ENCODE measurements at places on chromosomes 1 and 21.

GRCh38 chr1:24966724-24967346 is 36.8 kb upstream of the RUNX3 start:
- no peak for DNase-seq

- no peak for DNase-seq
These were observed 337.2 kb downstream of the LTN1 start for GRCh38 chr21:28655471-28655870.

GRCh38 chr1:232207073-232207866 is 422.7 kb downstream of the SIPA1L2 start:
- no peak for DNase-seq

- no peak for DNase-seq
These were observed 108.3 kb upstream of the USH2A start for GRCh38 chr1:216531263-216532239.

- no peak for DNase-seq
These were observed 38.5 kb downstream of the MTR start for GRCh38 chr1:236833575-236833974.

- DNase-seq: no peak
These were observed 19.7 kb downstream of the KPNA6 start for GRCh38 chr1:32127409-32128198.

- DNase-seq: no peak
These were observed 81.4 kb downstream of the RUNX1 start for GRCh38 chr21:34967509-34968289.

- no peak for DNase-seq
These were observed 4.9 kb upstream of the BACE2 start for GRCh38 chr21:41163091-41163490.

DNA sequence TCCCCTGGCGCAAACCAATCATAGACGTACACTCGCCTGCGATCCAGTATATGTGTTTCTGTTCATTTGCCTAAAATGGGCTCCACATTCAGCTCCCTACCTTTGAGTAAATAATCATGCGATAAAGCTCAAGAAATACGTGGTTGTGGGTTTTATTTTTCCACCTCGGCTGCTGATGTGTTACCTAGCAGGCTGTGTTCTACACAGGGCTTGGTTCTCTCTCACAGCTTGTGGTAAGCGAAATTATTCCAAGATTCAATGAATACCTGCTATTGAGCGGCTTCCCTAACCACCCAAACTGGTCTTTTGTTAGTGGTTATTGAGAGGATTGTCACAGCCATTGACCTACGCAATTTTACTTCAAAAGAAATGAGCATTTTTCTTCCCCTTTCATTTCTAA is 180.2 kb downstream of the PBX1 start:
- DNase-seq: no peak

DNA sequence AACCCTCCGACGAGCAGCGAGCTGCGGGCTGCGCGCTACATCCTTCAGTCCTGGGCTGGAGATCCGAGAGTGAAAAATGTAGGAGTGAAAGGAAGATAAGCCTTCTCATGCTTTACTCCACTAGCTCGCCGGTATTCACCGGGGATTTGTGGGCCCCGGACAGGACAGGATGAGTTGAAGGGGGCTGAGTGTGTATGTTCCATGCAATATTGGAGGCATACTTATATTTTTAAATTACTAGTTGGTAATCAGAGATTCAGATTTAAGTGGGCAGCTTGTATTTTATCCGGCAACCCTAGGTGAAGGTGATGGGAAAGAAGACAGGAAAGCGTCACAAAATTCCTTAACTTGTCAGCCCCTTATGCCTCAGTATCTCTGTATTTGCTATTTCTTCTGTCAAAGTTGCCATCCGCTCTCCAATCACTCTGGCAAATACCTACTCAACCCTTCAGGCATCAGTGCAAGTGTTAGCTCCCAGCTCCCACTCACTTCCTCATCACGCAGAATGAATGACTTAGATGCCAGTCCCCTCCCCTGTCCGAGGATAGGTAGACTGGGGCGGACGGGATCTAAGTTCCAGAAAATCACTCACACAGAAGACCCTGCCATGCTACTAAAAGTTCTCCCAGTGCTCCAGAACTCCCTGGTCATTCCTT is 503 bp upstream of the PIGM start:
- no peak for DNase-seq

DNA sequence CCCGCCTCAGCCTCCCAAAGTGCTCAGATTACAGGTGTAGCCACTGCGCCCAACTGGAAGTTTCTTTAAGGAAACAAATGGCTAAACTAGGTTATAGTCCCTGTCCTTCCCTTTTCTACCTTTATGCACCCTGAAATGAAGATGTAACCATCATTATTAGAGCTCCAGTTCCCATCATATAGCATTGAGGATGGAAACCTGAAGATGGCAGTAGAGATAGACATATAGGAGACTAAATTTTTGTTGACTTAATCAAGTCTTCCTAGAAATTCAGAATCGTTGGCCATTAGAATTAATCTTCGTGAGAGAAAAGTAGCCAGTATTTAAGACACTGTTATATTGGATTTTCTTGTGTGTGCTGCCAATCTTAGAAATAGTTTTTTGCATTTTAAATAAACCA is 1016.3 kb upstream of the NCAM2 start:
- DNase-seq: no peak

DNA sequence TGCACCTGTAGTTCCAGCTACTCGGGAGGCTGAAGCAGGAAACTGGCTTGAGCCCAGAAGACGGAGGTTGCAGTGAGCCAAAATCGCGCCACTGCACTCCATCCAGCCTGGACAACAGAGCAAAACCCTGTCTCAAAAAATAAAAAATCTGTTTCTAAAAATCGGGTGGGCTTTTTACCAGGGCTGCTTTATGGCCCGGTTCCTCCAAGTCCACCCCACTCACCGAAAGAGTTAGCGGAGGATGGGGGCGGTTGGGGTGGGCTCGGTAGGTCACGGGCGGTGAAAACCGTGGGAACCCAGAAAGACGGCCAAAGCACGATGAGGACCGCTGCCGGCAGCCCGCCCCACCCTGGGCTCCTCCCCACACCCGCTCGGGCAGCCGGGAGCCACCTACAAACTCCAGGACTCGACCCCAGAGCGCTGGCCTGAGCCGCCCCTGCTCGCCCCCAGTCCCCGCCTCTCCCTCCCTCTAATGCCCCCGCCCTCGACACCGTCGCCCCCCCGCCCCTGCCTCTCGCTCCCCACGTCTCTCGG is 846 bp upstream of the PER3 start:
- DNase-seq: peak; percentile 76

DNA sequence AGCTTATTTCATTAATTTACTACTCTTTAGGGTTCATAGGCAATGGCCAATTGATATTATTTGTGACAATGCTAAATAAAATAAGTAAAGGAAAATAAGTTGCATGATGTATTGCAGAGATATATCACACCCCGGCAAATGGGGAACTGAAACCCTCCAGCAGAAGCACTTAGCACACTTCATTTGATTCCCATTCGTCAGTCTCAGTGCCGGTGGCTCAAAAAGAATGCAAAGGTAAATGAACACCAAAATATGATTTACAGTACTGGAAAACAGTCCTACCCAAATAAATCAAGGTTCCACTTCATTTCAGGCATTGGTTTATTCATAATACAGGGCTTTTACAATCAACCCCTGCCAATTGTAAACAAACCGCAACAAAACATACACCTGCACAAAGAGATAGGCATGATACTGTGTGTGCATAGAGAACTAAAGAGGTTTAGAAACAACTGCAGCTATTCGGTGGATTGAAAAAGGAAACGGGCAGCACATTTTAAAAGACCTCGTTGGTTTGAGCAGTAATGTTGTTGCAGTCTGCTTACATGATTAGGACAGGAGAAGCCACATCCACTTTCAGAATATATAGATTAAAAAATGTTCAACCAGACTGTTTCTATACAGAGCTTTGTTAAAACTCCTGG is 1019.2 kb downstream of the TTLL7 start:
- DNase-seq: no peak

GRCh38 chr1:248782416-248783141 is 27.0 kb upstream of the LYPD8 start:
- DNase-seq: no peak

GRCh38 chr1:40094466-40095110 is 2.5 kb downstream of the PPT1 start:
- no peak for DNase-seq

DNA sequence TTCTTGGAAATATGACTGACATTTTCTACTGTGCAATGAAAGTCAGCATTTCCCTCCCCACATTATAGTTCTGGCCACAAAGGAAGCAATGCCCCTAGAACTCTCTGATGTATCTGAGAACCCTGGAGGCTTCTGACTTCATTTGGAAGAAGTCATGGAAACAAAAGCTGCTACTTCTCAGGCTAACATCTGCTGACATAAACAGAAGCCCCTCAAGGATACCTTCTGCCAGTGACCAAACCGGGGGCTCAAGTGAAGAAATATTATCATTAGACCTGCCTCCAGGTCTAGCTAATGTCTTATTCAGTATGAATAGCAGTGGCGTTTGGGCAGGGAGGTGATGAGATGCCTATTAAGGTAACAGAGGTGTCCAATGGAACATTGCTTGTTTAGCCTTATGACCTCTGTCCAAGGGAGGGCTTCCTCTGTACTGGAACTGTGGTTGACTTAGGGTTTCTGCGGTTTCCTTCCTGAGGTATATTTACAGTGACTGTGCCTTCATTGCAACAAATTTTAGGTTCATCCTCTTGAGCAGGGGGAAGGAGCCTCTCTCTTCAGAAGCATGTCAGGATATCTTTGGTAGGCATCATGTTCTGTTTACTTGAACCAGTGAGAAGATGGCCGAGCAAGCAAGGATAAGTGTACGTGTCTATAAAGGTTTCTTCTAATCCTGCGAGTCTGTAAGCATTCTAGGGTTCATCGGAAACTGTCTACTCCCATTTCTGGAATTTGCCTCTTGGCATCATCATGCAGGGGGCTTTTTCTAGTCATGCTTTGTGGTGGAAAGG is 161.7 kb downstream of the PBX1 start:
- no peak for DNase-seq

DNA sequence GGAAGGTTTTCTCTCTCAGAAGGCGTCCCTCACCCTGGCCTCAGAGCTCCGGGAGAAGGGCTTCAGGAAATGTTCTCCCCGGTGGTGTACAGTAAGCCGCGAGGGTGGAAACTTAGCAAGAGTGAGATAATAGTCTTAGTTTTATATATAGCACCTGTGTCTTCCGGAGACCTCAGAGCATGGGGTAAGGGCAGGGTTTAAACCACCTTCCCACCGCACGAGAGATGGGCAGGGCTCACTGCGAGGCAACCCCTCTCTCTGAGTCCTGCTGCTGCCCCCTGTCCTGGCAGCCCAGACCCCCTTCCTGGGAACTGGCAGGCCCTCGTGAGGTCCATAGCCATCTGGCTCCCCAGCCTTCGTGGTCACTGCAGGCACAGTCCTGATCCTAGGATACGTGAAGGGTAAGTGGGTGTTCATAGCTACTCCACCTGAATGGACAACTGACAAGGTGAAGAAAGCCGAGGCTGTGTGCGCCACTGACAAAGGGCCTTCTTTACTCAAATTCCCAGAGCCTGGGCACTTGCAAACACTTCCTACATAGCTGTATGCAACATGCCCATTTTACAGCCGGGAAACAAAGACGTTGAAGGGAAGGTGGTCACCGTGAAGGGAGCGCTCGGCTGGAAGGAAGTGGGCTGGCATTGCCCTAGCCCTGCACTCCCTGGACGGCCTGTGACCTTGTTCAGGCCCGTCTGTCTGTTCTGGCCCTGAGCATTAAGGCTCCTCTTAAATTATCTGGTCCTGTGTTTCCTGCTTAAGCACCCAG is 26.9 kb downstream of the ITPKB start:
- no peak for DNase-seq
